ENCODE measurements at places on chromosomes 13 and 19.

DNA sequence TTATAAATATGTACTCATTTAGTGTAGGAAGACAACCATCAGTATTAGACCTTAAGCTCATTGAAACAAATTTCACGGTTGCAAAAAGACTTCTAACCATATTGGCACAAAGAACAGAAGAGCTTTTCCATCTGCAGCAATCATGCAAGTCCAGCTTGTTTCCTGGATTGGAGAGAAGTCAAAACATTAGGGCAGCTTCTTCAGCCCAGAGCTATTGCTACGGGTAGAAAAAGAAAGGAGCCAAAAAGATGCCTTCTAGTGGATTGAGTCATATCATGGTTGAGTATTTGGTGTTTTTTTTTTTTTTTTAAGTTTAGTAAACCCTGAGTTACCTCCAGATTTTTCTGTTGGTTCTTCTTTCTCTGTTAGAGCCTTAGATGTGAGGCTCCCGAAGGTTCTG, 99.8 kb downstream of the WDFY2 start:
- DNase-seq, result no peak

DNA sequence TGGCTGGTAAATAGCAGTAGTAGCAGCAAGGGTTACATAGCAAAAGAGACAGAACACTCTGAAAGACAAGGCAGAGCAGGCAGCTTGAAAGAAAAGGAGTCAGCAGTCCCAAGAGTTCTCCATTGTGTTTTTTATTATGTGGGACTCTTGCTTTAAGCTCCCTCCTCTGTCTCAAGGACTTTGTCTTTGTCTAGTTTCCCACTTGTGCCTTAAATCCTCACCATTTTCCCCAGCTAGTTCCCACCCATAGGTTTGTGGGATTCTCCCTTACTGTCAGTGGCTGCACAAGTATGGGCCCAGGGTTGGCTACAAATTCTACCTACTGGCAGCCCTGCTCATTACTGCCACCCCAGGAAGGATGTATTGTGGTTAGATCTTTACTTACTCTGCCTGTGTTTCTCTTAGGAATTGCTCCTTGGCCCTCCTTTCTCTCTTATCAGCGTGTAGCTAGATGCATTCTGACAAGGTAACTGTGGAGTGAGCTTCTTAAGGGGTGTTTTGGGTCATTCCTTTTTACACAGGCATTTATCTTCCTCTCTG, 413.4 kb upstream of the PCDH9 start:
- no peak for DNase-seq

- no peak for DNase-seq
Measured at GRCh38 chr19:359653-359925, 15.0 kb upstream of the MIER2 start.

DNA sequence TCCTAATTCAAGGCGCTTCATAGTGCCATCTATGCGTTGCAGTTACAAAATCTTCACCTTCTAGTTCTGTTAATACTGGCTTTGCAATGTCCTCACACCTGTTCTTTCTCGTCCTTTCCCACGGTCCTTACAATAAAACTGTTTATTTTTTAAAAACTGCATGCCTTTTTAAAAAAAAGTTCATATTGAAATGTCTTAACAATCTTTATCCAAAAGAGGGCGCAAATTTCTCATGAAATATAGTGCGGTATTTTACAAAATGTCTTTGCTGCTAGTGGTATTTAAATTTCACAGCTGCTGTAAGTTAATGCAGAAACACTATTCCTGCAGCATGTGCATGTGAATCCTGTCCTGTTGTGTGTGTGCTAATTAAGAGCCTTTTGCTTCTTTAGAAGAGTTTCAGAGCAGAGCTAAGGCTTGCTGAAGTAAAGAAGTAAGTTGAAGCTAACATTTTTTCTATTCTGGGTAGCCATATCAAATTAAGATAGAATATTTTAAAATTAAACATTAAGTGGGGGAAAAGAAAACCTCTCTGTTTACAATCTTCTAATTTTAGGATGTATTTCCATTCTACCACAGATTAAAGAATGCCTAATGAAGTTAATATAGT, 15.8 kb upstream of the CLDN10 start:
- DNase-seq, result peak; percentile 67

DNA sequence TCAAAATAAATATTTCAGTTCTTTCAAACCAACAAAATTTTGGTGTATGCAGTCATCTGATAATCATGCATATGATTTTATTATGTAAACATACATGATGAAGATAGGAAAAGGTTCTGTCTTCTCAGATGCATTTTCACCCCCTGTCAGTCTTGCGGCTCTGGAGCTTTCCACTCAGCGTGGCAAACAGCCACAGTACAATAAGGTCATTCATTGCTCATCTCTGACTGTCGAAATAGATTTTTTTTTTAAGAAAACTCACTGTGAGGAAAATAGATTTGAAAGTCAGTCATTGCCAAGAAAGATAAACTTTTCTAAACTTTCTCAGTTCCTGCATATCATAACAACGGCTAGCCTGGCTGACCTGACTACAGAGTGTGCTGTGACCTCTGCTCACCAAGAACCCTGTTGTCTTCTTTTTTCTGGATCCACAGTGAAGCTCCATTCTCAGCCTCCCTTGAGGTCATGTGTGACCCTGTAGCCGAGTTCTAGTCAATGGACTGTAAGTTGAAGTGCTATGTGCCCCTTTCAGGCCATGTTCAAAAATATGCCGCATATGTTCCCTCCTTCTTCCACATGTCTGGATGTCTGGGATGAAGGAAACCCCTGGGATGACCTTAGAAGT, 519.6 kb downstream of the KLF5 start:
- no peak for DNase-seq

DNA sequence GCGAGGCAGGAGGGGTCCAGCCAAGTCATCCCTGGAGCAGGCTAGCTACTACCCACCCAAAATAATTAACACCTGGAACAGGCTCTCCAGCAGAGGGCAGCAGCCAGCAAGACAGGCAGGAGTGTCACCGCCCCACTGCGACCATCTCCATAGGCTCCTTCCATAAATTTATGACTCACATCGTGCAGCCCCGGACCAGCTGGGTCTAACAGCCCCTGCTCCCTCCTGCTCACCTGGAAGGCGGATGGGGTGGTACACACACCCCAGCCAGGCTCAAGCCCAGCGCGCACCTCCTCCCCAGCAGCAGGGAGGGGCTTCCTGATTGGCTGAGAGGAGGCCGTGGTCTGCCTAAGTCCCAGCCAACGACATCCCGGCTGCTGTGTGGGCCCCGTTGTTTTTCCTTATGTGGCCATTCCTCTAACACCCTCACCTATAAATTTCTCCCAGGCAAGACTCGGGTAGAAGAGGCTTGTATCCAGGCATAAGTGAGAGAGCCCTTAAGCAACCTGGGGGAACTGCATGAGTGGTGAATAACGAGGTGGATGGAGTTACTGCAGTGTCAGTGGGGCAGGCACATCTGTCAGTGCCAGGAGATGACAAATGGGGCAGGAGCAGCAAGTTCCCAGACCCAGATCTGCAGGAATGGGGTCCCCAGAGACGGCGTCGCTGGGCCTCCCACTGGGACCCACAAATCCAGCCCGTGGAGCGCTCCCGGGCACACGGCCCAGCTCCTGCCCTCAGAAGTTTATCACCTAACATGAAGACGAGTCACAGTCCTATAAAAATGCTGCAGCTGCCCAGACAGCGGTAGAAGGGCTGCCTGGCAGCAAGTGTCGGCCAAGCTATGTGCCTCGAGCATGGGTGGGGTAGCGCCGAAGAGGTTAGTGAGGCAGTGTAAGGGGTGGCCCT, 43.1 kb downstream of the CEBPG start:
- DNase-seq, result peak; percentile 62

- DNase-seq, result no peak
Measured at GRCh38 chr19:58183817-58184215, 955 bp downstream of the ZNF274 start.

DNA sequence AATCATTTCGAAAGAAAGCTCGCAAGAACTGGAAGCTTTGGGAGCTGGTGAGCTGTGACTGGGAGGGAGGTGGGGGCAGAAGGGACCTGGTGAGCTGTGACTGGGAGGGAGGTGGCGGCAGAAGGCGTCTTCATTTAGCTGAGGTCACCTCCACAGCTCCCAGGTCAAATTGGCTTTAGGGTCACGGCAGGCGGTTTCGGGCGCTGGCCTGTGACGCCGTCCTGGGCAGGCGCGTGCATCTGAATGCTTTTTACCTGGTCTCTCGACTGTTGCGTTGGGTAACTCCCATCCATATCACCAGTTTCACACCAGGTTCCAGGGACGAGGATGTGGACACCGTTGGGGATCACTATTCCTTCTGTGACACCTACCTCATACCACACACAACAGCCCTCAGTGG, 29.2 kb downstream of the C2CD4C start:
- no peak for DNase-seq

DNA sequence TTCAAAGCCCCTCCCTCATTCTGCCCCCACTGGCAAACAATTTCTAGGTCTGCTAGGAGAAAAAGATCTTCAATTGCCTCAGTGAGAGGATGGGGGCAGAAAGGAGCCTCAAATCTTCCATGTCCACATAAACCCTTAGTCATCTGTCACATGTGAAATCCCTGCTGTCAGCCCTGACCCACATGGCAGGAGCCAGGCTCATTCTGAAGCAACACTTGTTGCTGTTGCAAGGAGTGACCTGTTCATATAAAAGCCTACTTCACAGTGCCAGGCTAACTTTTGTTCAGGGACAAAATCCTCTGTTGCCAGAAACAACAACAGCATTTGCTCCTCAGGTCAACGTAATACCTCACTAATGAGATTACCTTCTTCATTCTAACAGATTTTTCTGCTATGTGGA, 70.5 kb downstream of the IRS2 start:
- DNase-seq, result no peak

GRCh38 chr13:50355797-50356196, 340.6 kb downstream of the KCNRG start:
- DNase-seq, result no peak

DNA sequence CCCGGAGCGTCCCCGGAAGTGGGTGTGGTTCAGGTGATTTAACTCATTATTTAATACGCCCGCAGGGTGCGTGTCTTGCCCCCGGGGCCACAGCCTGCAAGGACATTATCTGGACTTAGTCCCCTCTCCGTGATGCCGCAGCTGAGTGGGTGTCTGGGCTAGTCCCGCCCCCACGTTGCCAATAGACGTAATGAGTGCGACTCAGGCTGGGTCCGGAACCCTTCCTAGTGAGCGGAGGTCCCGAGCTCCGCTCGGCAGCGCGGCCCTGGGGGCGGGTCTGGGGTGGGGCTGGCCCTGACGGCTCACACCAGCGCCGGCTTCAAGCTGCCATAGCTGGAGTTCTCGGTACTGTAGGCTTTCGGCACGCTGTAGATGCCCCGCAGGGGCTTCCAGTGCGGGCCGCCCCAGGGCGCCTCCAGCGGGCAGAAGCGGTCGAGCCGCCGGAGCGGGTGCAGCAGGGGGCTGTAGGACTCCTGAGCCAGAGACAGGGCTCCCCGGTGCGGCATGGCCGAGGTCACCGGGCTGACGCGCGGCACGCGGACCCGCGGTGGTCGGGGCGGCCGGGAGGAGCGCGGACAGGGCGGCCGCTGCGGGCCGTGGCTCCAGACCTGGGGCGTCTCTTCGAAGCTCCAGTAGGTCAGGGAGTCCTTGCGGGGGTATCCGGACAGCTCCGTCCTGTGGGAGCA, 918 bp upstream of the LHB start:
- DNase-seq, result peak; percentile 38

DNA sequence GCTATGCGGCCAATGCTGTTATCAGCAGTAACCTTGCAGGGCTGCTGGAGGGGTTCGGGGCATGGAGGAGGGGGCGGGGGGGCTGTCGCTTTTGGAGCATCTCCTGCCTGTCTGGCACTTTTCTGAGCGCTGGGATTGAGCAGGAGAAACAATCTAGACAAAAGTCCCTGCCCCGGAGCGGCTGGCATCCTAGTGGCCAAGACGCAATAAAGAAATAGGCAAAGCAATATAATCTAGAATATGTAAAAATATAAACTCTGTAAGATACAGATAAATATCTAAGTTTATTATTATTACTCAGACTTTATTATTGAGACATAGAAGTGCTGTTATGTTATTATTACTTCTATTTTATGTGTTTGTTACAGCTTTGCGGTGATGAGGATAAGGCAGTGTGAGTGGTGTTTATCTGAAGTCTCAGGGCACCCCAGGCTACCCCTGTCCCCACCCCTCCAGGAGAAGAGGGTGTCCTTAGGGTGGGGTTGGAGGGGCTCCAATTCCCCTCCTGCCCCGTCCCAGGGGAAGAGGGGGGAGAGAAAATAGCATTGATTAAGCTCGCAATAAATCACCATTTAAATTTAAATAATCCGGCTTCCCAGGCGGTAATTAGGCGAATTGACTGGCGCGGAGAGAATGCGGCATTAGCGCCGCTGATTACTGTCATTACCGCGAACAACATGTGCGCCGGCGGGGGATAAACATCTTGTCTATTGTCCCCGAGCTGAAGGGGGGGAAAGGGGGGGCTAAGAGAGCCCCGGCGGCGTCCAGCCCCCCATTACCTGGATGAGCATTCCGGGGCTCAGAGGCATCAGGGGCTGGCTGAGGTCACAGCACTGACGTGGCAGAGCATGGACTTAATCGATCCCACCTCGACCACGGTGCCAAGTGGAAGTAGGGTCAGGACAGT, 3.2 kb downstream of the NPAS1 start:
- no peak for DNase-seq

DNA sequence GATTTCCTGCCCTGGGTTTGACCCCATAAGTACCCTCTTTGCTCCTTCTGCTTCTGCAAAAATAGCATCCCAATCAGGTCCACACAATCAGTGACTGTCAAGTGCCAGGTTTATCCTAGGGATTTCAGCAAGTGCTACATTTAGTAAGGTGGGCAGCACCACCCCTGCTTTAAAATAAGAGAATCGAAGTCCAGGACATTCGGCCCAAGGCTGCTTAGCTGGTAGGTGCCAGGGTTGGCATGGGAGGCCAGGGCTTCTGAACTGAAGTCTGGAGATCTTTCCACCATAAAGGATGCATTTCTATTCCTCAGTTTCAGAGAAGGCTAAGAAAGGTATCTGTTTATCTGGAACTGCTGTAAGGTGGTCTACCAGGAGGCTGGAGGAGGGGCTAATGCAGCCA, 408.3 kb downstream of the ZNF536 start:
- no peak for DNase-seq

GRCh38 chr13:45258334-45258675, 57.5 kb upstream of the KCTD4 start:
- DNase-seq, result no peak

DNA sequence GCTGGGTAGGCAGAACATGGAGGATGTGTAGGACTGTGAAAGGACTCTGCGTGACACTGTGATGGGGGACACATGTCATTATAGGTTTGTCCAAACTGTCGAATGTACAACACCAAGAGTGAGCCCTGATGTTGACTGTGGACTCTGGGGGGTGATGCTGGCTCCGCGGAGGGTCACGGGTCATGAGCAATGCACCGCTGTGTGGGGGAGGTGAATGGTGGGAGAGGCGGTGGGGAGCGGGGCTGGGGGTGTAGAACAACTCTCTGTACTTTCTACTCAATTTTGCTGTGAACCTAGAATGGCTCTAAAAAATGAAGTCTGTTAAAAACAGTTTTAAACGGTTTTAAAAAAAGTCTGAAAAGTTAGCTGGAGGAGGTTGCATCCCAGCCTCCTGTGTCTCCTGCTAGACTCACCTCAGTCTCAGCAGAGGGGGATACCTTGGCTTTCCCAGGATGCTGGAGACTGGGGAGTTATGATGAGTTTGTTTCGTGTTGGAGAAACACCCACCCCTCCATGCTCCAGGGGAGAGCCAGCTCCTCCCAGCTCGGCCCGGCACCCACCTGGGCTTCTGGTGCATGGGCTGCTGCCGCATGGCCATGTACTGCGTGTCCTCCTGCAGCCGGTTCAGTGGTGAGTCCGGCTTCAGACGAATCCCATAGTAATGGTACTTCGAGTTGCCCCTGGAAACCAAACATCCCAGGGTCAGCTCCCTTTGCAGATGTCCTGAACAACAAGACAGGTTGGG, 34.7 kb upstream of the RANBP3 start:
- DNase-seq, result no peak

Data from body of pancreas (tissue), 4 donors.